ENCODE measurements at places on chromosomes 1 and 21. TPM values are rescaled to one million over a fixed set of nuclear protein-coding genes. Genes with fewer than 3 reads are reported as not detected.

NBPF20 gene
- 3.3 TPM for total RNA-seq

- no peak for DNase-seq
These were observed 38.6 kb downstream of the UBE2G2 start for GRCh38 chr21:44763050-44763378.

GRCh38 chr1:228477263-228477662 lies 9.9 kb upstream of the RNF187 start:
- no peak for DNase-seq

- peak; percentile 88 for DNase-seq
These were observed 18.7 kb downstream of the UQCRHL start for GRCh38 chr1:15788624-15789301.

DNA sequence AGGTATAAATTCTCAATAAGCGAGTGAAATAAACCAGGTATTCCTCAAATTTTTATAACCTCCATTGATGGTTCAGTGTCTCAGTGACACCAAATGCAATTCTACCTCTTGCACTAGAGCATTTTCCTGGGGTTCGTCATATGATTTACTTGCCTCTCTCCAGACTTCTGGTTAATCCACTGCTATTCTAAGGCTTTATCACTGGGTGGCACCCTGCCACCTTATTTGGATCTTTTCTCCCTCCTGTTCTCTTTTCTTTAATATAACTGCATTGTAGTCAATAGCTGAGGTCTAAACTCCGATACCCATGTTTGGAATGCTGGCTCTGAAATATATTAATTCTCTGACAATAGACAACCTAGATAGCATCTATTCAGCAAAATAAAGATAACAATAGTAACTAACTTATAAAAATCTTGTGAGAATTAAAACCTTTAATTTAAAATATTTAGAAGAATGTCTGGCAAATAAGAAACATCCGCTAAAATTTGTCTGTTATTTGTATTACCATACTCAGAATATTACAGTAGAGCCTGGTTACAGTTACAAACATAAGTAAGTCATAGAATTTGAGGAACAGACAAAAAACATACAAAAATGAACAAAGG lies 436.4 kb downstream of the PLA2G4A start:
- DNase-seq, result peak; percentile 2

DNA sequence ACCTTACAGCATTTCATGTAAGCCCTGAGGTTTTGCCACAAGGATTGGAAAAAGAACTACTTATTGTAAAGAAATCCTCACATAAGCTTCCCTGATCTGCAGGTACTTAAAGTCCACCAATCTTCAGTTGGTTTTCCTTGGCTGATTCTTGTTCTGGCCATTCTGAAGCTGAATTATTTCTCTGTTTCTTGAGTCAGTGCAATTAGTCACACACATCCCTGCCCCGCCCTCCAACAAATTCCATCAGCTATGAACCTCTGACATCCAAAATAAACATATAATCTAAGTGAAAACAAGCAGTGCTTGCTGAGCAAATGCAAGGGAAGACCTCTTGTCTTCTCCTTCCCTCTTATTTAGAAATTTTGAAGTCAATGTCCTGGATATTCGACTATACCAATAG lies 8.2 kb upstream of the FNDC7 start:
- DNase-seq, result peak; percentile 33

DNA sequence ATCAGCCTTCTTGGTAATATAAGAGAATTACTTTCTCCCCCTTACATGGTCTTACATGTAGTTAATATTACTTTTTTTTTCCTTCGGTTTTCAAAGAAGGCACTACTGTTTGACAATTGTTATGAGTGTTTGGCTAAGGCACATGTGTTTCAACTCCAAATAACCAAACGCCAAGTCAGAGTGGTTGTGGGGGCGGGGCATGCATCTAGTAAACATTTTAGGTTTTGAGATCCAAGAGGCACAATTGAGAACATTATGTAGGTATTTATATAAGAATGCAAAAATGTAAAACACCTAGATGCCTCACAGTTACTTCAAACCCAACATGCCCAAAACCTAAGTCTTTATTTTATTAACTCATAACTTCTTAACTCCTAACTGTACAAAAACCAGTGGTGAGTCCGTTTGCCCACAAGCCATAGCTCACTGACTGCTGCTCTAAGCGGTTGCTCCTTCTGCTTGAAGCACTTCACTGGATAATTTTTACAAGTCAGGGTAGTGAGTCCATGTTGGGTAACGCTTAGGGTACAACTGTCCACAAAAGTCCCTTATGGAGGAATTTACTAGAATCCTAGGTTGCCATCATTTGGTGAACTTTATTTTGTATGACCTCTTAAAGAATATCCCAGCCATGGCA lies 189.9 kb downstream of the HUNK start:
- no peak for DNase-seq

Data from myocyte (in vitro differentiated cells).